Fibroblast of upper back skin (primary cell): ENCODE measurements at places on chromosomes 4 and X.

DNA sequence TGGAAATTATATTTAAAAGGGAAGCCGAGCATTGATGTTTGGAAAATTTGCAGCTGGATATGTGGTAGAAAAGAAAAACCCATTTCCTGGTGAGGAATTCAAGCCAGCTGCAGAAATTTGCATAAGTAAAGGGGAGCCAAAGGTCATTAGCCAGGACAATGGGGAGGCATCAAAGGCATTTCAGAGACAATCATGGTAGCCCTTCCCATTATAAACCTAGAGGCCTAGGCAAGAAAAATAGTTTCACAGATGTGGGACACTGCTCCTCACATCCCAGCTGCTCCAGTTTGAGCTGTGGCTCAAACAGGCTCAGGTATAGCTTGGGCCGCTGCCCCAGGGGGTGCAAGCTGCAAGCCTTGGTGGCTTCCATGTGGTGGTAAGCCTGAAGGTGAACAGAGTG, 35.8 kb downstream of the NAP1L3 start:
- no peak for DNase-seq

DNA sequence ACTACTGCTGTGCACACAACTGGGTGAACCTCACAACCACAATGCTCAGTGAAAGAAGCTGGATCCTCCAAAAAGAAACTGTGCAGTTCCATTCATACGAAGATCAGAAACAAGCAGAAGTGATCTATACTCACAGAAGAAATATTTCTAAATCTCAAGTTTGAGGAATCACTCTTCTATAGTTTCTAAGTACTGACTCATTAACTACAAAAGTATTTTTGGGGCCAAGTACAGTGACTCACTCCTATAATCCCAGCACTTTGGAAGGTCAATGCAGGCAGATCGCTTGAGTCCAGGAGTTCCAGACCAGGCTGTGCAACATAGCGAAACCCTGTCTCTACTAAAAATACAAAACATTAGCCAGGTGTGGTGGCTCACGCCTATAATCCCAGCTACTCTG, 51.3 kb upstream of the RELL1 start:
- DNase-seq, result peak; percentile 71

GRCh38 chrX:118756101-118756500, 28.7 kb downstream of the IL13RA1 start:
- DNase-seq, result no peak

DNA sequence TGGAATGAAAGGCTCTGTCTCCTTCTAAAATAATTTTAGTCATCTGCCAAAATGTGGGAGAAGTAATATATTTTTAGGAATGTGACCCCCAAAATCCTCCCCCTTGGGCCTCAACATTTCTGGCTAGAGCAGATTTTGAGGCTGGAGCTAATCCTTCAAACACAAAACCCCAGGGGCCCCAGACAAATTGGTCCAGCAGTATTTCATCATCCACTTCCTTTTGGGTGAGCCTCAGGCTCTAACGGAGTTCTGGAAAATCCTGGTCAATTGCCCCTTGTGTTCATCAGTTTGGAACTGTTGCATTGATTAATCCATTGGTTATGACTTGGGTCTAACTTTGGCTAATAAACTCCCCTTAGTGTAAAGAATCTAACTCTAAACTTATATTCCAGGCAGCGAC, 67.4 kb upstream of the PCDH19 start:
- DNase-seq, result no peak
